ENCODE measurements at places on chromosomes 1 and 21.

- H3K4me1 ChIP-seq: no peaks in the 10 kb centered on the region
- no peaks in the 10 kb centered on the region for H3K36me3 ChIP-seq
- peaks cover 26% of the 10 kb centered on the region for H3K27me3 ChIP-seq
- no peak for DNase-seq
- no peak overlapping the region for H3K4me3 ChIP-seq
- H3K27ac ChIP-seq: no peak overlapping the region
Measured at GRCh38 chr1:1591452-1591851, 8.5 kb downstream of the FNDC10 start.

DNA sequence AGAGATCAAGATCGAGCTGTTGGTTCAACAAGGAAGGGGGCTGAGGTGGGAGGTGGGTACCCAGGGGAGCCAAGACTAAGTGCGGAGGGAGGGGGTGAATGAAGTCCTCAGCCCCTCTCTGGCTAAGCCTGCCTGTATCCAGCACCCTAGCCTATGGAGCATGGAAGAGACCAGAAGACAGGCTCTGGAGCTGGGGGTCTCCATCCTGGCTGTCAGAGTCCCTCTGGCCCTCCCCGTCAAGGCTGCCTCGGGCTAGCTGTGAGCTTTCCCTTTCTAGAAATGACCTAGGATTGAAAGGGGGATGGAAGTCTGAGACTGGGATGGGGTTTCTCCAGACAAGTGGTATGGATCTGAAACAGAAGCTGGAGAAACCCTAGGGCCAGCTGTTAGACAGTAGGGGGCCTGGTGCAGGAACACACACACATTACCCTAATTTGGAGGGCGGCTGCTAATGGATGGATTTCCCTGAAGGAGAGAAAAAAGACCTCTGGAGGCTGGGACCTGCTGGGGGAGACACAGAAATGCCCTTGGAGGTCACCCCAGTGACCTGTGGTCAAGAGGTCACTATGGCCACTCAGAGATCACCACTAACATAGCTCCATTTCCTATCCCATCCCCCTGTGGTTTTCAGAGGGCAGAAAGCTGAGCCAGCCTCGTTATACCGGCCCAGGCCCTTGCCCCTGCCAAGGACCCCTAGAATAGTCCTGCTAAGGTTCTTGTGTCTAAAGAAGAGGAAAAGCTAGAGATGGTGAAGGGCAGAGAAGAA is 107.8 kb downstream of the TMEM53 start:
- H3K27ac ChIP-seq: no peak overlapping the region
- H3K4me1 ChIP-seq: no peaks in the 10 kb centered on the region
- H3K27me3 ChIP-seq: peaks cover 11% of the 10 kb centered on the region
- no peaks in the 10 kb centered on the region for H3K36me3 ChIP-seq
- no peak for DNase-seq

GRCh38 chr1:154550657-154551056 is 7.8 kb downstream of the UBE2Q1 start:
- peaks cover 70% of the 10 kb centered on the region for H3K36me3 ChIP-seq
- H3K27me3 ChIP-seq: no peaks in the 10 kb centered on the region
- peaks cover 20% of the 10 kb centered on the region for H3K4me1 ChIP-seq
- H3K27ac ChIP-seq: no peak overlapping the region
- DNase-seq: no peak
- no peak overlapping the region for H3K4me3 ChIP-seq

DNA sequence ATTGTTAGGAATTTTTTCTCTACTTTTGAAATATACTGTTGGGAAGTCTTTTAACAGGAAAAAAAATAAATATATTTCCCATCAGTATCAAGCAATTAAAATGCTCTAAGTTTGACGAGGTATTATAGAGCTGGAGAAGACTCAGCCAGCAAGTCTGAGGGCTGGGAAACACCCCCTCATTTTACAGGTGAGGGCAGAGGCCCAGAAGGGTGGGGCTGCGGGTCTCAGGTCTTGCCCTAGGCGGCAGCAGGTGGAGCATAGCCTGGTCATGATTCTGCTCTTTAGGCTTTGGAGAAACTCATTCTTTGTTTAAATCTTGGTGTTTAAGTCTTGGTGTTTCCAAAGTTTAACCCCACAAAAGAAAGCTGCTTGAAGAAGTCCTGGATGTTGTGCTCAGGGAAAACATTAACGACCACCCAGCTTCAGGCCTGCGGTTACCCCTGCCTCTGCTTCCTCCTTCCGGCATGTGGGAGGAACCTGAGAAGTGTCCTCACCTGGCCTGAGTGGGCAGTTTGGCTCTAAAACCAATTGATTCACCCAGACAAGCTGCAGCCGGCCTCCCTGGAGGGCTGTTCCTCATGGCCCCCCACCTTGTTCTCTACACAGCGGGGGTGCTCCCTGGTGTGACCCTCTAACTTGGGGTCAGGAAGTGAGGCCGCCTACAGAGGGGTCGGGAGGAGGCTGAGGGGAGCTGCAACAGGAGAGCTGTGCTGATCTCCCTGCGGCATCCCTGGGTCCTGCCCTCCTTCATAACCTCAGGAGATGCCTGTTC is 41.7 kb downstream of the OLFML2B start:
- no peak for DNase-seq
- no peaks in the 10 kb centered on the region for H3K4me1 ChIP-seq
- no peaks in the 10 kb centered on the region for H3K36me3 ChIP-seq
- no peaks in the 10 kb centered on the region for H3K27me3 ChIP-seq

DNA sequence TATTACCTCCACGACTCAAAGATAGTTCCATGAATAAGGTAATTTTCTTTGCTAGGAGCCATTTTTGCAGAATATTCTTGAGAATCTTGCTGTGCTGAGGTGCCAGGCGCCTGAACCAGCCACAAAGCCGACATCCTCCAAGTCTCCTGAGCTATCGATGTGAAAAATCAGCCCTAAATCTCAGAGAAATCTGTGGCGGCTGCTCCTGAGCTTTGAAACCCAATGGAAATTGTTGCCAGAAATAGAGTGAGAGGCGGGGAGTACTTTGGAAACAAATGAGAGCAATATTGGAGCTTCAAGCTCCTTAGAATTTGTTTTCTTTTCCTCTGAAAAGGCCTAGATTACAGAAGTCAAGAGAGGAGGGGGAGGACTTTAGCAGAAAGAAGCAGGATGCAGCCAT is 6.3 kb downstream of the CAMK1G start:
- H3K27me3 ChIP-seq: peaks cover 17% of the 10 kb centered on the region
- DNase-seq: no peak
- H3K4me1 ChIP-seq: peaks cover 8% of the 10 kb centered on the region
- no peaks in the 10 kb centered on the region for H3K36me3 ChIP-seq
- H3K27ac ChIP-seq: no peak overlapping the region
